Lower lobe of right lung (tissue), 2 donors: ENCODE measurements at places on chromosomes 3 and 15. TPM values are rescaled to one million over a fixed set of nuclear protein-coding genes. Genes with fewer than 3 reads are reported as not detected.

PTPRG gene
- 67.6 TPM for total RNA-seq

GOLGA8Q gene
- not detected for total RNA-seq

NCEH1 gene
- total RNA-seq, result 97.7 TPM

GP5 gene
- 0.38 TPM for total RNA-seq

CRABP1 gene
- not detected for total RNA-seq

UACA gene
- 35.7 TPM for total RNA-seq

PCOLCE2 gene
- 41.0 TPM for total RNA-seq

SERINC4 gene
- not detected for total RNA-seq

IMPG2 gene
- 0.21 TPM for total RNA-seq

CHL1 gene
- total RNA-seq, result 20.2 TPM

RLBP1 gene
- total RNA-seq, result not detected

CPLX3 gene
- not detected for total RNA-seq

EXD1 gene
- total RNA-seq, result not detected

EPHB3 gene
- total RNA-seq, result 4.9 TPM

SLC6A20 gene
- 4.2 TPM for total RNA-seq

LRRIQ4 gene
- not detected for total RNA-seq

ALG1L2 gene
- total RNA-seq, result 1.5 TPM

CFAP44 gene
- 14.1 TPM for total RNA-seq

SSUH2 gene
- not detected for total RNA-seq

CELSR3 gene
- 1.0 TPM for total RNA-seq

C3orf20 gene
- not detected for total RNA-seq

OSTN gene
- total RNA-seq, result not detected

ATP6V1A gene
- 104 TPM for total RNA-seq

FSTL1 gene
- total RNA-seq, result 233 TPM

FRMD5 gene
- total RNA-seq, result 0.12 TPM

TGM5 gene
- total RNA-seq, result 0.32 TPM

EPHA3 gene
- 1.4 TPM for total RNA-seq

TRAIP gene
- total RNA-seq, result 3.0 TPM

UBE2E1 gene
- 87.8 TPM for total RNA-seq

ZIC1 gene
- not detected for total RNA-seq

OR5AC2 gene
- total RNA-seq, result not detected

MNS1 gene
- total RNA-seq, result 2.3 TPM

TMEM45A gene
- total RNA-seq, result 17.2 TPM

CPN2 gene
- total RNA-seq, result not detected

CNTN6 gene
- total RNA-seq, result 10.3 TPM

SLC25A20 gene
- total RNA-seq, result 29.0 TPM

SPINK8 gene
- total RNA-seq, result not detected

CHST2 gene
- 6.2 TPM for total RNA-seq

CHRNB4 gene
- not detected for total RNA-seq

FANCD2 gene
- total RNA-seq, result 6.1 TPM

NPAP1 gene
- 0.12 TPM for total RNA-seq

LRRC34 gene
- total RNA-seq, result 4.8 TPM

GOLGA8M gene
- total RNA-seq, result 2.9 TPM

MKRN2 gene
- 21.7 TPM for total RNA-seq

CRYBG3 gene
- total RNA-seq, result 30.1 TPM
